ENCODE measurements at places on chromosomes 3 and 15.

- no peaks in the 10 kb centered on the region for H3K27me3 ChIP-seq
- H3K27ac ChIP-seq = no peak overlapping the region
- H3K36me3 ChIP-seq = no peaks in the 10 kb centered on the region
Observed at GRCh38 chr3:95926904-95927501, 887.4 kb upstream of the EPHA6 start.

DNA sequence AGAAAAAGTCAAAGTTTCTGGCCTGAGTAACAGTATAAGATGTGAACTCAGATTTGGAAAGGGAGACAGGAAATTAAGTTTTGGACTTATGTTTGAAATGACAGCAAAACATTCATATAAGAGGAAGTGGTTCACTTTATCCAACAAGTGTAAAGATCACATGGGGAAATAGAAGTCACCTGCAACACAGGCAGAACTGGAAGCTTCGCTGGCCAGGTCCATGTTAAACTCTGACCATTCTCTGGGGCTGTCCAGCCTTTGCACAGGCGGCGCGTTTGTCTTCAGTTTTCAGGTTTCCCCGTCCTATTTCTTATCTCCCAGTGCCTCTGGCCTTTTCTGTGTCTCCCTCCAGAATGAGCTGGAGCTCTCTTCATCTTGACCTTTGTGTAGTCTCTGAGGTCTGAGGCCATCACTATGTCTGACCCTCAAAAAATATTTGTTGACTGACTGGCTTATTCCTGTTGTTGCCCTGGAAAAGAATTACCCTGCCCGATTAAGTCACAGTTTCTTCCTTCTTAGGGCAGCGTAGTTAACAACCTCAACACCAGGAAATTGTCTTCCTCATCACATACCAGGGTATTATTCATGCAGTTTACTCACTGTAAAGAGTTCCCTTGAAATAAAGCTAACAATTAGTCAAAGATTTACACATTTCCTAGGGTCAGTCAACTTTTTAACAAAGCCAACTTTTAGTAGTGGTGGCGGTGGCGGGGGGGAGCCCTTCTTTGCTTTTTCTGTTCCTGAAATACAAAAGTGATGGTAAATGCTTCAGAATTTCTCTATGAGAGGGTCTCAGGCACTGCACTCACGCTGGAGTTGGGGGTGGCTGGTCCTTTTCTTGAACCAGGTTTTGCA, 959 bp upstream of the RASA2 start:
- no peaks in the 10 kb centered on the region for H3K4me1 ChIP-seq
- H3K27me3 ChIP-seq = no peaks in the 10 kb centered on the region
- H3K27ac ChIP-seq = peak overlapping the region; percentile 89
- peak; percentile 64 for DNase-seq
- H3K36me3 ChIP-seq = no peaks in the 10 kb centered on the region

GRCh38 chr3:148084931-148085330, 612.8 kb upstream of the AGTR1 start:
- H3K27ac ChIP-seq = no peak overlapping the region
- no peaks in the 10 kb centered on the region for H3K36me3 ChIP-seq
- no peak for DNase-seq
- no peak overlapping the region for H3K4me3 ChIP-seq
- no peaks in the 10 kb centered on the region for H3K27me3 ChIP-seq
- H3K4me1 ChIP-seq = no peaks in the 10 kb centered on the region

DNA sequence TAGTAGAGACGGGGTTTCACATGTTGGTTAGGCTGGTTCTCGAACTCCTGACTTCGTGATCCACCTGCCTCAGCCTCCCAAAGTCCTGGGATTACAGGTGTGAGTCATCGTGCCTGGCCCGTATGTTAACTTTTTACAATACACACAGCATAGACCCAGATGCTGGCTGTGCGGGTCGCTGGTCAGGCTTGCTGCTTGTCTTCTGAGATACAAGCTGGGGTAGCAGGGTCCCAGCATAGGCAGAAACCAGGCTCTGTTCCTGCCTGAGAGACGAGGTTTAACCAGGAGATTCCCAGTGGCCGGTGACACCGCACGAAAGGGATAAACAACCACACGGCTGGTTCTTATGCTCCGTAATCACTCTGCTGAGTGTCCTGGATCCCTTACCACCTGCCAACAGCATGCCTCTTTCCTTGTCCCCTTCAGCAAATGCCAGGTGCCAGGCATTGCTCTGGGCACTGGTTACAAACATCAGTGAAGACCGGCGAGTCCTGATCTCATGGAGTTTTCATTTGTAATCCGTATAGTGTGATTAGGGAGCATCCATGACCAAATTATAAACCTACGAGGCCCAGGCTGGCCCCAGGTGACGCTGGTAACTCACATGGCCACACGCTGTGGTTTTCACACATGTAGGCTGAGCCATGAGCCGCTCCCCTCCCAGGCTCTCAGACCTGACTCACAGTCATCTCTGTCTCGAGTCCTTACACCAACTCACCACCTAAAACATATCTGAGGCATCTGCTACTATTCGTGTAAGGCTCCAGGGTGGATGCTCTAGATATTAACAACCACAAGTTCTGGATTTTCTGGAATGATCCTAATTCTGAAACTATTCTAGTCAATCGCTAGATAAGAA, 125.7 kb downstream of the PDZRN3 start:
- peaks cover 6% of the 10 kb centered on the region for H3K4me1 ChIP-seq
- no peak overlapping the region for H3K27ac ChIP-seq
- no peaks in the 10 kb centered on the region for H3K36me3 ChIP-seq
- DNase-seq = no peak

DNA sequence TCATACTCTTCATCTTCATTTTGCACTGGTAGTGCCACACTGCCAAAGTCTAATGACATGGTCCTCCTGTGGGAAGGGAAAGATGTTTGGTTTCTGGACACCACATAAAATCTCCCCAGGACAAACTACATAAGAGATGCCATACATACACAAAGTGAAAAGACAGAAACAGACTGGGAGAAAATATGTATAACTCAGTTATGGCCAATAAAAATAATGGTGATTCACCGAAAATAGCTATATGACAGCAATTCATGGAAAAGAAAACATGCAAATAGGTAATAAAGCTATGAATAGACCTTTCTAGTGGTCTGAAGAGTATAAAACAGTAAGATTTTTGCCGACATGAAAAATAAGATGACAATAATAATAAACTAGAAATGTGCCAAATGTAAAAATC, 5.3 kb downstream of the CEP152 start:
- no peak overlapping the region for H3K27ac ChIP-seq
- no peaks in the 10 kb centered on the region for H3K4me1 ChIP-seq
- H3K4me3 ChIP-seq = no peak overlapping the region
- no peak for DNase-seq

Data from colonic mucosa (tissue), 4 donors.